ENCODE measurements at places on chromosomes 4 and X.

- peak; percentile 67 for DNase-seq
Observed at GRCh38 chrX:72105436-72105835, 26.3 kb downstream of the RTL5 start.

DNA sequence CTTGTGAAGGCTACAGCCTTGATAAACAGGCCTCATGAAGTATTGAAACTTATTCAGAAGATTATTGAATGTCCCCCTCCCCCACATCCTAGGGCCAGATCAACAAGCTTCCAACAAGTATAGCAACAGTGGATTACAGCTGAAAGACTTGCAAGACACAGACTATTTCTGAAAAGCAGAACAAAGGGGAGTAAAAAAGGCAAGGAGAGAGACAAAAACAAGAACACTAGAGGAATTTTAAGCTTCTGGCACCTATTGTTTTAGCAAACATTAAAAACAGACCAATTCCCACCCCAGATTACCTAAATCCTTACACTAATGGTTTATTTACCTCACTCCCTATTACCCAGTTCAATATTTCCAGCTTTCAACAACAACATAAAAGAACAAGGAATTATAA is 446.3 kb upstream of the FSTL5 start:
- DNase-seq: no peak

DNA sequence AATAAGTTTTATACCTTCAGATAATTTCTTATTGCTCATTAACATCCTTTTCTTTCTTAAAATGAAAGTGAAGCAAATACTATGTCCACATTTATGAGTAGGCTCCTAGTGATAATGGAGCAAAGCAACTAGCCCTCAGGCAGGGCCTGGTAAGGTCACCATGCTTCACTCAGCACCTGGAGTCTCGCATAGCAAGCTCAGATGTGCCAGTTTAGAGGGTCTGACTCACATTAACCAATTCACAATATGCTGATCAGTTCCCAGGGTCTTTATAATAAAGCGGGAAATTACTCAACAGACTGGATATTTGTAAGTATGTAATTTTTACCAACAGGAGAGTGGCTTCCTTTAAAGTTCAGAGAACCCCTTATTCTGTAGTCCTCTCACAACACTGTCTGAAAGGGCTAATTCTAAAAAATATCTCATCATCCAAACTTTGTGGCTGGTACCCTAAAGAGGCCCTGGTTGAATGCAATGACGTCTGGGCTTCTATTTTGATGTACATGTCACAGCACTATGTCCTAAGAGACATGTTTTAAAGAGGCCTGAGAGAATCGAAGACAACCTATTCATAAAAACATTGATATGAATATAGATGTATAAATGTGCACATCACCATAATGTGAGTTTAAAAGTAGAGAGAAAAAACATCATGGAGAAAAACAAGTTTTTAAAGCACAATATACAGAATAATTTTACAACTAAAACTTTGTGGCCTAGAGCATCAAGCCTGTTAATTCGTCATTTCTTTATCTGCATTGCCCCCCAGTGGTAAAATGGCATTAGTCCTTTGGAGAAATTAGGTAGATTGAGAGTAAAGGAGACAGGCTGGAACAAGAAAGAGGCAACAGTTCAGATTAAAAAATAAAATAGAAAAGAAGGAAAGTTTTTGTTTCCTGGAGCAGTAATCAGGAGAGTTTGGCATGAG is 44.3 kb downstream of the IL21 start:
- peak; percentile 50 for DNase-seq

DNA sequence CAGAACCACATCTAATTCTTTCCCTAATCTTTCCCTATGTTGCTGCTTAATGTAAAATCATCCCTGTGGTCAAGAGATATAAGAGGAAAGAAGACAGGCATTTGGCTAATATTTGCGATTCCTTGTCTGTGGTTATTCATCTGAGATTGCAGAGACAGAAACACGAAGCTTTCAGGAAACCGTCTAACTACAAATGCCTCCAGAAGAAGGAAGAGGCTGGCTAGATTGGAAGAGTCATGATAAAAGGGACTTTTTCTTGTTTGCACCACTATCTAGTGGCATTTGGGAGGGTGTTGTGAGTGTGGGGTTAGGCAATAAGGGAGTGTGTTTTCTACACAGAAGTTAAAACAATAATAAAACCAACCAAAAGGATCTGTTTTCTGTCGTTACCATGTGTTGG is 43.9 kb downstream of the TMEM154 start:
- DNase-seq: no peak

DNA sequence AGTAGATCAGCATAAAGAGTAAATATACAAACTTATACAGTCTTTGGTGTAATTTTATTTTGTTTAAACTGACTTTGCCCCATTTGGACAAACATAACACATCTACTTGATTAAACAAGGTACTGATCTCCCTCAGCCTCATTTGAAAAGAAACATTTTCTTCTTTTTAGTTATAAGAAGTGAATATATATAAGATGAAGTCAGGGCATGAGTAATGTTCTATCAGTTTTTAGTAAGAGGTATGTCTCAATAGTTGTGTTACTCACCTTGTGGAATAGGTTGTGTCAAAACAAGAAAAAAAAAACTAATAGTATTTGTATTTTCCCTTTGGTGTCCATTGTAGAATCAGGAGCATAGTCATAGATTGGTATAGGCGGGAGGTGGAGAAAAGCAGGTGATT is 327.4 kb downstream of the RPA4 start:
- no peak for DNase-seq

GRCh38 chr4:10732235-10732913 is 47.8 kb upstream of the CLNK start:
- no peak for DNase-seq

- no peak for DNase-seq
Observed at GRCh38 chr4:101958547-101958946, 168.0 kb downstream of the BANK1 start.

GRCh38 chr4:76624241-76624681 is 189.2 kb downstream of the SHROOM3 start:
- DNase-seq: no peak

- no peak for DNase-seq
Observed at GRCh38 chr4:24010573-24010972, 120.7 kb upstream of the PPARGC1A start.

DNA sequence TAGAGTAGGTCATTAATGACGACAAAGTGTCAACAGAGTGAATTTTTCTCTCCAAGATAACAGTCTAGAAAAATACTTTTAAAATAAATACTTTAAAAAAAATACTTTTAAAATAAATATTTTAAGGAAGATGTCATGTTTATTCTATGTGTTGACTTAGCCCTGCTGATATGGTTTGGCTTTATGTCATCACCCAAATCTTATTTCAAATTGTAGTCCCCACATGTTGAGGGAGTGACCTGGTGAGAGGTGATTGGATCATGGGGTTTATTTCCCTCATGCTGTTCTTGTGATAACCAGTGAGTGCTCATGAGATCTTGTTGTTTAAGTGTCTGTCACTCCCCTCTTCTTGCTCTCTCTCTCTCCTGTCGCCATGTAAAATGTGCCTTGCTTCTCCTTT is 754.9 kb upstream of the SLIT2 start:
- DNase-seq: no peak

GRCh38 chrX:150192816-150193215 is 170.3 kb upstream of the MAMLD1 start:
- DNase-seq: no peak

- DNase-seq: no peak
Observed at GRCh38 chr4:60992037-60992436, 208.1 kb upstream of the ADGRL3 start.

GRCh38 chrX:52574416-52575275 is 57.8 kb upstream of the XAGE1B start:
- DNase-seq: peak; percentile 3

GRCh38 chr4:99054428-99054994 is 34.1 kb downstream of the ADH5 start:
- DNase-seq: no peak

DNA sequence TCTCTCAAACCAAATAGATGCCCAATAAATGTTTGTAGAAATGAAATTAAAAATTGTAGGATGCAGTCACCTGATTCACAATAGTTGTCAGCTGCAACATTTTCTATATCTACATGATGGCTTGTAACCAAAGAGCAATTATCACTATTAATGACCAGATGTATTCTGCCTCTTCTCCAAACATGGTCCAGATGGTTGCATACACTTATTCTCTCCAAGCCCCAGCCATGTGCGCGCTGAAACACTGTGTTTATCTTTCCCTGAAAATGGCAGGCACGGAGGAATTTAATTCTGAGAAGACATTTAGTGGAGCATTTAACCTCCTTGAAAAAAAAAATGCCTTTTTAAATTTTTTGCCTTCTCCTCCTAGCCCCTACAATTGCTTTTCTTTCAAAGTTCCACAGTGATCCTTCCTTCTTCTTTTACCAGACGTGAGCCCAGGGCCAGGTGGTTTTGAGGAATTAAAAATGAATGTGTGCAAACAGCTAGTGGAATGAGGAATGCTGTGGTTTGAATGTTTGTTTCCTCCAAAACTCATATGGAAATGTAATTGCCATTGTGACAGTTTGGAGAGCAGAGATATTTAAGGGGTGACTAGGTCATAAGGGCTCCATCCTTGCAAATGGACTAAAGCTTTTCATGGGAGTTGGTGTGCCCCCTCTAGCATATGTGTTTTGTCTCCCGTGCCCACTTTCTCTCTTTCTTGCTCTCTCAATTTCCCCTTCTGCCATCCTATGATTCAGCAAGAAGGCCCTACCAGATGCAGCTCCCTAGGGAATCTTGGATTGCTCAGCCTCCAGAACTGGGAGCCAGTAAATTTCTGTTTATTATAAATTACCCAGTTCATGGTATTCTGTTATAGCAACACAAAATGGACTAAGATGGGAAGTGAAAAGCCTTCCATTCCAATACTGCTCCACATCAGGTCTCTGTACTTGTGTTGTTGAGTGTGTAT is 136.0 kb downstream of the GABRB1 start:
- no peak for DNase-seq

DNA sequence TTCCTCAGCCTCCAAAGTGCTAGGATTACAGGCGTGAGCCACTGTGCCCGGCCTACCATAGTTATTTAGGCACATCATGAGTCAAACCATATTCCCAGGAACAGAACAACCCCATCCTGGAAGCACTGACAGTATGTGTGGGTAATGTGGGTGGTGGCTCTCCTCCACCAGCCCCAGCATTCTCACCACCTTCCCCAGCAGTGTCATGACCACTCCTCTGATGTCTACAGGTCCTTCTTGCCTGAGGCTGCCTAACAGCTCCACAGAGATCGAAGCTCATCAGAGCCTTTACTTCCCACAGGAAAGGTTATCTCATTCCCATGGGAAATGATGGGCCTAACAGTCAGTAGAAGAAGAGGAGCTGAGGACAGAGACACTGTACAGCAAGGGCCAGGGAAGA is 129.5 kb upstream of the GPC4 start:
- DNase-seq: no peak

DNA sequence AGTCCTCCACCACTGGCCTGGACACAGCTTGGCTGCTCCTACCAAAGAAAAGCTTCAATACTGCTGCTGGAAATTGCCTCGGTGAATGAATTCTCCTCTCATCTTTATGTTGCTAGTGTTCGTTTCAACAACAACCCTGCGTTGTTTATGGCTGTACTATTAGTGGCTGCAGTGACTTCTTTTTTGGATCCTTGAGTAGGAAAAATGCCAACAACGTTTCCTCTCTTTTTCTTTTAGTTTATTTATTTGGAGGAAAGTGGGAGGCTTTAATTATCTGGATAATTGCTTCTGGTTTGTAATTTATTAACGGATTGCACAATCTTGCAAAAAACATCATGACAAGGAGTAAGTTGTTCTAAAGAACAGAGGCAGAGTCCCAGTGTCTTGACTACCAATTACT is 464.1 kb upstream of the TRAM1L1 start:
- DNase-seq: no peak

DNA sequence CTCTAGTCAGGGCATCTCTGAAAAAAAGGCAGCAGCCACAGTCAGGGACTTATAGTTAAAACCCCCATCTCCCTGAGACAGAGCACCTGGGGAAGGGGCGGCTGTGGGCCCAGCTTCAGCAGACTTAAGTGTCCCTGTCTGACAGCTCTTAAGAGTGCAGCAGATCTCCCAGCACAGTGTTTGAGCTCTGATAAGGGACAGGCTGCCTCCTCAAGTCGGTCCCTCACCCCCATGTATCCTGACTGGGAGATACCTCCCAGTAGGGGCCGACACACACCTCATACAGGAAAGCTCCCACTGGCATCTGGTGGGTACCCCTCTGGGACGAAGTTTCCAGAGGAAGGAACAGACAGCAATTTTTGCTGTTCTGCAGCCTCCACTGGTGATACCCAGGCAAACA is 129.0 kb downstream of the ANXA5 start:
- no peak for DNase-seq

GRCh38 chrX:33725535-33726210 is 406.4 kb downstream of the FAM47A start:
- no peak for DNase-seq

GRCh38 chr4:185591679-185592141 is 56.4 kb upstream of the PDLIM3 start:
- DNase-seq: no peak

- no peak for DNase-seq
Observed at GRCh38 chrX:33194876-33195433, 16.4 kb downstream of the DMD start.

DNA sequence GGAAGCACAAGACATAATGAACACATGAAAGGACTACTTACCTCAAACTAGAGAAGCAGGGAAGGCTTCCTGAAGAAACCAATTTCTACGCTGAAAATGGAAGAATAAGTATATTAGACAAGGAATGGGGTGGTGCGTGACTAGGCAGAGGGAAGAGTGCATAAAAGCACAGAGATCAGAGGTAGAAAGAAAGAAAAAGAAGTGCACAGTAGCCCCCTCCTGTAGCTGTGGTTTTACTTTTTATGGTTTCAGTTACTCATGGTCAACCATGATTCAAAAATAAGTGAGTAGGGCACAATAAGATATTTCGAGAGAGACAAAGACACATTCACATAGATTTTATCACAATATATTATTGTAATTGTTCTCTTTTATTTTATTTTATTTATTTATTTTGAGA is 934.5 kb upstream of the INTU start:
- no peak for DNase-seq

GRCh38 chrX:108439426-108439942 is at the start of gene COL4A5:
Gene COL4A5, plus strand, starts transcription at chrX:108439838. Its CDS starts 288 bp downstream, at chrX:108440126.
- no peak for DNase-seq

DNA sequence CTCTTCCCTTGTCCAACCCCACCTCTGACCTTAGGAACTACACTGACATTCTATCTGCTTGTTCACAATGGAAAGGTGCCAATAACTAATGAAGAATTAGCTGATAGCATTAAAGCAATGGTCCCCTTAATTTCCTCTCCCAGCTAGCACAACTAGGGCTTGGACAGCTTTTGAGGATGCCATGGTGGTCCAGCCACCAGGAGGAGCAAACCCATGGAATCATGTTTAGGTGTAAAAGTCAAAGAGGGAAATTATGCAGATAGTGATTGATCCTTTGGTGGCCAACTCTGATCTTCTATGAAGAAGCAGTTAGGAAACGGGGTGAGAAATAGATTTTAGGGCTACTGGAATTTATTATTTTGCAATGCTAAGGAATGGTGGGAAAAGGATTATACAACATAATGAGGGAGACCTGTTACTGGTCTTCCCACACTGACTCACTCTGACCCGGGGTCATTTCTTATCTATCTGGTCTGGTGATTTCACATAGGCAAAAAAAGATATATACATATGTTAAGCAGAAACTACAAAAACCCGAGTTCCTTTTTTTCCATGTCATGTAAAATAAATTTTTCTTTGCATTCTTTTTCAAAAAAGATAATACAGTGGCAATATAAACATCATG is 45.8 kb upstream of the FBXW7 start:
- DNase-seq: no peak

Measured in effector memory CD8-positive, alpha-beta T cell (primary cell).